Cortex of kidney (tissue), 1 donor: ENCODE measurements at places on chromosomes 3 and 15.

- DNase-seq = no peak
Observed at GRCh38 chr3:12188328-12188648, 29.6 kb upstream of the TIMP4 start.

GRCh38 chr3:164533275-164533674 is 545.0 kb downstream of the SI start:
- no peak for DNase-seq

- no peak for DNase-seq
Observed at GRCh38 chr15:32825219-32825618, 107.4 kb downstream of the GREM1 start.

DNA sequence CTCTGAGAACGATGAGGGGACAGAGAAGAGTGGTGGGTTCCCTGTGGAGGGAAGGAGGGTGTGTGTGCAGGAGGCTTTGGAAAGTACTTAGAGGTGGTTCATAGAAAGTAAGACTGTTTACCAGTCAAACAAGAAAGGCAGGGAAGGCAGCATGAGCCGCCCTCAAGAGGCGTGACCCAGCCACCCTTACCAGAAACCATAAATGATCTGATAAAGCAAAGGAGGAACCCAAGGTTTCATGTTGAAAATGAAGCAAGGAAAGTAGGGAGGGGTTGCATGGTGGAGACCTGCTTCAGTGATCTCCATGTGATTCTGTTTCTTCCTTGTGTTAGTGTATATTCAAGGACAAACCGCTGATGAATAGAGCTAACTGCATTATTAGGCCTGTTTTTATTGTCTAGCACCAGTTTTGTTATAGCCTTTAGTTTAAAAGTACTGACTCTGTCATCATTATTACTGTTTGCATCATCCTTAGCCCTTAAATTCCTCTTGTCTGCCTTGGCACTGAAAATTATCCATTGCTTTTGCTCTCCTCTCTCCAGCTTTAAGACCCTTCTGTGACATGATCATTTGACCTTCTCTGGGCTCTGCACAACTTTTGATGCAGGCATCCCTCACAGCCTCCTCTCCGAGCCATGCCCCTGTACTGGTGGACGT is 96.1 kb downstream of the STAC start:
- DNase-seq = no peak

GRCh38 chr3:105938101-105938500 is 69.3 kb upstream of the CBLB start:
- DNase-seq = no peak

DNA sequence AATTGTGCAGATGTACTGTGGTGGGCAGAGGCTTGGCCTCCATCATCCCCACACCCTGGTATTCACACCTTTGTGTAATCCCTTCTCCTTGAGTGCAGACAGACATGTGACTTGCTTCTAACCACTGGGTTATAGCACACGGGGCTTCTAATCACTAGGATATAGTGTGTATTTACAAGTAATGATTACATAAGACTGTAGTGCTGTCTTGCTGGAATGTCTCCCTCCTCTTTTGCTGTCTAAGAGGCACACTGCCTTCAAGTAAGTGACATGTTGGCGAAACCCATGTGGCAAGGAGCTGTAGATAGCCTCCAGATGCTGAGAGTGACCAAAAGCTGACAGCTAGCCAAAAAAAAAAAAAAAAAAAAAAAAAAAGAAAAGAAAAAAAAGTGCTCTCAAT is 542.7 kb upstream of the MDFIC2 start:
- no peak for DNase-seq

DNA sequence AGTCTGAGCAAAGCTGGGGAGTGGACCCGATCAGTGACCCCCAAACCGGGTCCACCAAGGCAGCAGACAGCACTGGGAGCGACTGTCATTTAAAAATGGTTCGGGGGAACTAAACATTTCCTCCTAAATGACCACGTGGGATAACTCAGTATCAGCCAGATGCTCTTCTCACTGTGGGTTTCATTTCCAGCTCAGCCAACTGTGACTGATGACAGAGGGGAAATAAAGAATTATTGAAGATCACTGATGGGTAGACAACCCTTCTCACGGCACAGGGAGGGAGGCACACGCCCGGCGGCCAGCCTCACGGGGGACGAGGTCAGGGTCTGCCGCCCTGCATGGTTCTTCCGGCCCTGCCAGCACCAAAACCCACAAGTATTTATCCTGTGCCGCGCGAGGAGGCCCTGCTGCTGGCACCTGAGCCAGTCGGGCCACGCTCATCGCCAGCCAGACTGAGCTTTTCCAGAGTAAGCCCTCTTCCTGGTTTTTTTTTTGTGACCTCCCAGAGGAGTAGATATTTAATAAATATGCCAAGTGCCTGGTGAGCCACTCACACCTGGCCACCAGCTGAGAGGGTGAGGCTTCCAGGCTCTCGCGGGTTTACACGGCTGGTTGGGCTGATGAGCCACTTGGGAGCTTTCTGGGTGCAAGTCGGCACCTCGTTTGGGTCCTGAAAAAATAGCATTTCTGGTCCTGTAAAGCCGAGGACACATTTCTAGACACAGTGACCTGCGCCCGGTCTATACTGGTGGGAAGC is 6.2 kb downstream of the MELTF start:
- DNase-seq = no peak

DNA sequence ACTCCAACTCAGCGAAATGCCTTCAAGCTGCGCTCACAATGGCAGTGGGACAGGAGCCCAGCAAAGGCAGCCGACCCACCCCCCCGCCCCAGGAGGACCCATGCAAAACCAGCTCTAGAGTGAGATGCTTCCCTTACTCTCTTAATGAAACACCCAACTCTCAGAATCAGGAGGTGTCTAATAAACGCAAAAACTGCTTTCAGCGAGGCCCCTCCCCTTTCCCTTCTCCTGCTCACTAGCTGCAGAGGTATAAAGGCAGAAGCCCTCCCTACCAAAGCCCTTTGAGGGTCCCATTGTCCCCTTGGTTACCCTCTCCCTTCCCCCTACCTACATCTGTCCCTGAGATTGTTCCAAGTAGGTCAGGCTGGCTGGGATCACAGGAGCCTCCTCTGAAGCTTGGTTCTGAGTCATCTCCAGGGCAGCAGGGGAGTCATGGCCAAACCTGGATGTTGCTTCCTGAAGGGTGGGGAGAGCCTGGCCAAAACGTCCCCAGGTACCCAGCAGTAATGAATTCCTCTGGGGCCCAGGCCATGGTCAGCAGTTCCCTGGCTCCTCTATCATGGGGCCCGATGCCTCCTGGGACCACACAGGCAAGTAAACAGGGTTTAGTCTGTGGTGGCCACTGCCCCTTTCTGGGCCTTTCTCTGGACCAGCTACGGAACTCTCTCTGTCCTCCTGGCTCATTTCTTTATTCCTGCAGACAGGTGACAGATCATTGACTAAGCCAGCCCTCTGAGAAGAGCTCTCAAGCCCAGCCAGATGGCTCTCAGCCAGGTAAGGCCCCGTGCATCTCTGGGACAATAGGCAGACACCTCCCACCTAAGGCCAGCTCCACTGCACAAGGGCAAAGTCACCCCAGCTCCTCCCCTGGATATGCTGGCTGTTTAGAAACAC is 8.6 kb downstream of the KLHL25 start:
- no peak for DNase-seq

DNA sequence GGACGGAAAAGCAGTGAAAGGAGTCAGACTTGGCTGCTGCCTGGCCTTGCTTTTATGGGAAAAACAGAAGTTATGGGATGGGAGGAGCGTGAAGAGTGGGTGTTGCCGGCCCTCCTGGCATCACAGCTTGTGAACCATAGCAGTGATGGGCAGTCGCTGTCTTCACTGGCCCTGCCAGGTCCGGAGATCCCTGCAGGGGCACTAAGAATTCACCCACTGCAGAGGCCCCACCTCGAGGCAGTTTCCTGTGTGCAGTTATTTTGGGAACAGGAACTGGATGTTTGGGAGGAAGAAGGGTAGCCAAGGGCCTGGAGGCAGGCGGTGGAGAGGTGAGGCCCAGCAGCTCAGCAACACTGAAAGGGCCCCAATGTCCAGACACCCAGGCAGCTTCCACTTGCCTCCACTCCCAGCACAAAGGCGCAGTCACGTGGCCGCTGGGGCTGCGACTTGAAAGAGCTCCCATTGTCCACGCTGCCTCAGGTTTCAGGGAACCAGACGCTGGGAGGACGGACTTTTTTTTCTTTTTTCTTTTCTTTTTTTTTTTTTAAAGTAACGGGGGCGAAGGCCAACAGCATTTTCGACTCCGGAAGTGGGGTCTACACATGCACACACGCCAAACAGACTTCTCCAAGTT is 255.6 kb downstream of the ZNF621 start:
- DNase-seq = no peak

DNA sequence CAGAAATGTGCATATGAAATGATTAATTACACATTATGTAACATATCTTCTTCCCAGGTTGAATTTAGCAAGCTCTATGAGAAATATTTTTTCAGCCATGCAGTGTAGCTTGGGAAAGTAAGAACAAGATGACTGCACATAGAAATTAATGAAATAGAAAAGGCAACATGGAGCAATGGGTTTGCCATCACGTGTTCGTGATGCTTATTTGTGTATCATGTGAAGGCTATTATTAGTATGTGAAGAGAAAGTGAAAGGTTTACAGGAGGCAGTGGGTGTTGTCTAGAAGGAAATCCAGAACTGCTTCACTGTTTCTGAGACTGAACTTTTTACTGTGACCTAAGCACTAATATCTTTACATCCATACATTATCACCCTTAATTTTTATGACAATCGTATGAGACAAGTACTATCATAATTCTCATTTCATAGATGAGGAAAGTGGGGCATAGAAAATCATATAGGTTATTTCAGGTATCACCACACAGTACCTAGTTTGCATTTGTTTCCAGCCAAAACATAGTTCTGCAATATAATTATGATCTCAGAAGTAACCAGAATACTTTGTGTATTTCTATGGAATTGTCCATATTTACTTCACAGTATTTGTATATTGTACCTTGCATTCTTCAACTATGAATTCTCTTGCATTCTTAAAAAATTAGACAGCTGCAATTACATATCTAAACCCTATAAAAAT is 14.9 kb downstream of the SERPINI1 start:
- DNase-seq = no peak

DNA sequence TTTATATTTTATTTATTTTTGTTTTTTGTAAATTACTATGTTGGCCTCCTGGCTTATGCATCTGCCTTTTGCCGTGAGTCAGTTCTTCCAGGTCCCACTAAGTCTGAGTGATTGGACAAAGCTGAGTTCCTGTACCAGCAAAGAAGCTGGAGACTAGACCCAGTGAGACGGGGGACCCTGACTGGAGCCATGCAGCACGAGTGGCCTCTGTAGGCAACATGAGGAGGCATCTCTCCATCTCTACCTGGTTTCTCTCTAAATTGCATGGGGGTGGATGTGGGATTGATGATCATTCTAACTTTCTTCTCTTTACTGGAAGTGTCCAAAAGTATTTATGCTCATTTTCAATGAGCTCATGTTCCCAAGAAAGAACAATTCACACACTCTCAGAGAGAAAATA is 155.3 kb upstream of the MRPL3 start:
- no peak for DNase-seq

GRCh38 chr3:134618478-134619300 is 32.1 kb downstream of the KY start:
- DNase-seq = no peak

GRCh38 chr3:167886690-167887089 is 151.2 kb downstream of the SERPINI1 start:
- DNase-seq = no peak

GRCh38 chr15:72135719-72136118 is 17.5 kb downstream of the SENP8 start:
- DNase-seq = no peak

GRCh38 chr3:36688815-36689214 is 75.5 kb downstream of the DCLK3 start:
- no peak for DNase-seq

DNA sequence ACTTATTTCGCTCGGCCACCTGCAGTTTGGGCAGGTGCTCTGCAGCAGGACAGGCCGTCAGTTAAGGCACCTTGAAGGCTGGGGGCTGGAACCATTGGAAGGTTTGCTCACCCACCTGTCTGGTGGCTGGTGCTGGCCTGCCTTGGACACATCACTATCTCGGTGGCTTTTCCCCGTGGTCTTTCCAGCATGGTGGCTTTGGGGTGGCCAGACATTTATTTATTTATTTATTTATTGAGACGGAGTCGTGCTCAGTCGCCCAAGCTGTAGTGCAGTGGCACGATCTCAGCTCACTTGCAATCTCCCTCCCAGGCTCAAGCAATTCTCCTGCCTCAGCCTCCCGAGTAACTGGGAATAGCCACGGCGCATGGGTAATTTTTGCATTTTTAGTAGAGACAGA is 11.7 kb downstream of the ISG20 start:
- DNase-seq = no peak

GRCh38 chr3:177977381-177978158 is 558.7 kb upstream of the KCNMB2 start:
- DNase-seq = no peak

GRCh38 chr15:83928878-83929418 is 275.0 kb downstream of the ADAMTSL3 start:
- no peak for DNase-seq

DNA sequence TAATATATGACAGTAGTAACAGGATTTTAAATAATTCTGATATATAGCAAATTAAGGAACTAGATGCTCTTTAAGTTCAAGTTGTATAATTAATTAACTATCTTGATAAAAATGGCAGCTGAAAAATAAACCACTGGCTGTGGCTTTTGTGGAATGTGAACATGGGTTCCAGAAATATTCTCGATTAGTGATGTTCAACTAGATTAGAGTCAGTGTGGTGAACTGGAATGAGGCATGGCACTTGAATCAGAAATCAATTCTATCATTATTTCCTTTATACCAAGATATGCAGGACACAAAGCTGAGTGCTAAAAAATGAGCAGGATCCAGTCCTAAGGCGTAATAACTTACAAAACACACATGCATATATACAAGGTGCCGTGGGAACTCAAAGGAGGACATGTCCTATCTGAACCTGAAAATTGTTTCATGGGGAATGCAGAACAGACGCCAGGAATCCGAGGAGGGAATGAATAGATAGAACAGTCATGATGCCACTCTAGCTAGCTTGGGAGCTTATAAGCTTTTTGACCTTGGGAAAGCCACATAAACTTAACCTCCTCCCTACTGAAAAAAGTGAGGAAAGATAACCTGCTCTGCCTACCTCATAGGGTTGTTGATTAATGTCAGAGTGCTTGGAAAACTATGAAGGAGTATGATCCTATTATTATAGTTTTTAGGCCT is 402.4 kb downstream of the PLCL2 start:
- DNase-seq = no peak

DNA sequence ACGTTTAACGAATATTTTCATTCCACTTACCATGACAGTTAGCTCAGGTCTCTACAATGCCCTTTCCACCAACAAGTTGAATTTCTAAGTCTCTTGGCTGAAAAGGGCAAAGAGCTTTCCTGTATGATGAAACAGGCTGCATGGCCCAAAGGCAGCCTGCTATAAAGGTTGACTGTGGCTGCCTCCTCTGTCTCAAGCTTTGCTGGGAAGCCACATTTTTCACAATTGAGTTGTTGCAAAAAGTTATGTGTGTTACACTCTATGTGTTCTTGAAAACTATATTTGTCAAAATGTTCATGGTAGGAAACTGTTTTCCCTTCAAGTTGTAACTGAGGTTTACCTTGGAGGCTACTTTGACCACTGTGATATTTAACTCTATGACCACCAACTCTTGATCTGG is 49.5 kb downstream of the DZIP1L start:
- no peak for DNase-seq
